ENCODE measurements at places on chromosomes 5 and 9.
A peak's percentile ranks its signal among the peaks of the same experiment; 100 is the strongest.

DNA sequence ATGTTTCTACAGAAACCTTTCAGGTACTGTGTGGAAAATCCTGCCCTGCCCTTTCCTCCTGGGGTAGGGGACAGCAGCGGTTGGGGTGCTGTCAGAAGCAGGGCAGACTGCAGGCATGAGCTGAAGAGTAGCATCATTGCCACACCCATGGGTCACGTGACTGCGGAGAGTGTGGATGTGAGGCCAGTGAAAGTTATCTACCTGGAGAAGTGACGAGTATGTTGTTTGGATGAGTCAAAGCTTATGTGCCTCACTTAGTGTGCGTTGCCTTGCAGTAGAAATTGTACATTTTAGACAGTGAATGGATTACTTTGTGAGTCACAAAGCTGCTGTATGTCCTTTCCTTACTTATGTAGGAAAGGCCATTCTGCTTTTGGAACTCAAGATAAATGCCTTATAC lies 21.7 kb upstream of the ACTBL2 start:
- no peak for DNase-seq

GRCh38 chr9:134693011-134693410 lies 51.4 kb downstream of the COL5A1 start:
- no peak for DNase-seq

- no peak for DNase-seq
These were observed 9.1 kb upstream of the ERMP1 start for GRCh38 chr9:5841771-5842573.

DNA sequence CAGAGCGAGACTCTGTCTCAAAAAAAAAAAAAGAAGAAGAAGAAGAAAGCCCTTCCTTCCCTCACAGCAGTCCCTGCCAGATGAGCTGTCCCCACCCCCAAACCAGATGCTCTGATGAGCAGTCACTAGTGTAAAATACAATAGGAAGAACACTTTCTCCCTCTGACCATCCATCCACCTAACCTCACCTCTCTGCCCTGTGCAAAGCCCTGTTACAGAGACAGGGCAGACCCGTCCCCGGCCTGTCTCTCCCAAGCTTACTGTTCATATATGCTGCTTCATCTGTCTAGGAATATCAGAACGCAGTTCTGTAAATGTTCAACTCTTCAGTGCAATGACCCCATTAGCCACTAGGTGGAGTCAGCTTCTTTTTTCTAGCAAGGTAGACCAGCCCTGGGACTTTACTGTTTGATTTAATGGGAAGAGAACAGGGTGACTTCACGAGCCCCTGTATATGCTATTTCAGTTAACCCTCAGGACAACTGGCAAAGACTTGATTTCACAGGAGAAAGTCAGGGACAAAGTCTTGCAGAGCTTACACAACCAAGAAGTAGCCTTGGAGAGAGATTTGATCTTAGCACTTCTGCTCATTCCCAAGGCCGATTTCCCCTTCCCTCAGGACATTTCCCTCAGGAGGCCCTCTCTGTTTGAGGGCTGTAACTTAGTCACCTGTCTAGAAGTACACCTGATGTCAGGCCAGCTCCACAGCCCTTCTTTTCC lies 14.9 kb upstream of the FGFR4 start:
- DNase-seq, result peak; percentile 68

- no peak for DNase-seq
These were observed 486.2 kb downstream of the DMAC1 start for GRCh38 chr9:7313389-7313788.

- no peak for DNase-seq
These were observed 678 bp downstream of the GBA2 start for GRCh38 chr9:35748242-35748857.

All from AG08396 (cell line).